Endothelial cell of umbilical vein (primary cell): ENCODE measurements at places on chromosomes 1 and 21. TPM values are rescaled to one million over a fixed set of nuclear protein-coding genes. Genes with fewer than 3 reads are reported as not detected.

GRCh38 chr1:32330558-32331151 is 5.4 kb downstream of the MARCKSL1 start:
- no peak for DNase-seq

DNA sequence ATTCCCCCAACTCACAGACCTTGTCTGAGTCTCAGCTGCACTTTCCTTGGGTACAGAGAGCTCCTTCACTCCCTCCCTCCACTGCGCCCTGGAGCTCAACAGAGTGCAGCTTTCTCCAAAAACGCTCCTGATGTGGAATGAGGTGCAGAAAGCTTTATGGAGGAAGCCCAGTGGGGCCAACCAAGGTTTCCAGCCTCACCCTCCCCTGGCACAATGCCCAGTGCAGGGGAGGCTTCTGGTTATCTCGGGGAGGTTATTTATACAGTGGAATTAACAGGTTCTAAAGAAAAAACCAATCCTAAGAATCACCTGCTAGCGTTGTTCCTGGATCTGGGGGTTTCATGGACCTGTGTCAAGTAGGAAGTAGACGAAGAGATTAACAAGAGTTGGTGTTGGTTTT is at the start of gene ITLN1:
Gene ITLN1 (minus strand): TSS at position 139 of the 400 bp plus-strand sequence. CDS start 303 bp downstream, outside the sequence.
- no peak for DNase-seq

DNA sequence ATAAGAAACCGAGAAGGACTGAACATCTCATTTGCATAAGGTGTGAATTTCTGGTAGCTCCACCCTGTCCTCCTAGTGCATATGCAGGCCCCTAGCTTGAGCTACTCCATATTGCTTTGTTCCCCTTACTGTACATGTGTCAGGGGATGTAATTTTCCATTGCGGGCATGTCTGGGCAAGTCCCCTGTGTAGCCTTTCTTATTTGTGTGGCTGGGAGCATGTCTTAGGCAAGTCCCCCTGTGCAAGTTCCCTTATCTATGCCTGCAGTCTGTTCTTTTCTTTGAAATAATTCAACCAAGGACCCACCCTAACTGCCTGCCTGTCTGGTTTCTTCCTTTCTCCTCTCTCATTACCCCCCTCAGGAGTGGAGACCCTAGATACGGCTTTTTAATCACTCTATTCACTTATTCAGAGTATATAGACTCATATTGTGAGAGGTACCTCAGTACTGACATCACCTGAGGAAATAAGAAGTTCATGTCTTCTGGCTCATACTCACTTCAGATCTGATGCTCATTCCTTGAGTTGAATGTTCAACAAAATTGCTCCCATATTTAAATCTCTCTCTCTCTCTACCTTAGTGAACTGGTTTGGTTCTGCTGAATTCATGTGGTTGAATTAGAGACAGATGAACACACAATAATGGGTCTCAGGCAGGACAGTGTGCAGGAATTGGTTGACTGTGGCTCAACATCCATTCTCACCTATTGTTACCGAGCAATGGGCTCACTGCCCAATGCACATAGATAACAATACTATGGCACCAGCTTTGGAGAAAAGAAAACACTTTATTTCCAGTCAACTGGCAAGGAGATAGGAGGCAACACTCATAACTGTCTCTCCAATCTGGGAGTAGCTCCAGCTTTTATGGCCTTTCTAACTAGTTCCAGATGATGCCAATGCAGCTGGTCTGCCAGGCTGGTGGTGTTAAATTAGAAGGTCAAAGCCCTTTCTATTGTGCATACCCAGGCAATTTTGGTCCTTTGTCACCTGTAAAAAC is 27.9 kb upstream of the NPL start:
- DNase-seq, result no peak

GRCh38 chr1:21823206-21823979 is 11.3 kb downstream of the LDLRAD2 start:
- no peak for DNase-seq

GRCh38 chr21:28325618-28326017 is 667.1 kb downstream of the LTN1 start:
- DNase-seq, result no peak

- DNase-seq, result no peak
Observed at GRCh38 chr1:24483441-24483840, 19.2 kb upstream of the RCAN3 start.

Gene GCLM
- 45.6 and 55.9 TPM in 2 replicates for total RNA-seq

Gene DYRK3
- total RNA-seq, result 7.4 and 10.9 TPM in 2 replicates

Gene SYT11
- 33.7 and 36.5 TPM in 2 replicates for total RNA-seq
